ENCODE measurements at places on chromosomes 4 and X. TPM values are rescaled to one million over a fixed set of nuclear protein-coding genes. Genes with fewer than 3 reads are reported as not detected.

- no peak for DNase-seq
Measured at GRCh38 chrX:18733287-18733686, 25.8 kb downstream of the PPEF1 start.

- DNase-seq, result no peak
Measured at GRCh38 chr4:72587334-72587733, 18.3 kb upstream of the ADAMTS3 start.

GRCh38 chr4:77177199-77177598, 20.2 kb downstream of the CCNG2 start:
- peak; percentile 50 for DNase-seq

Gene PWWP3B
- 2.9 TPM for polyA plus RNA-seq

Gene GPR173
- 10.5 TPM for polyA plus RNA-seq

Gene ADH1A
- 0.11 TPM for polyA plus RNA-seq

GRCh38 chr4:41339812-41340809, 83.4 kb downstream of the UCHL1 start:
- DNase-seq, result no peak

DNA sequence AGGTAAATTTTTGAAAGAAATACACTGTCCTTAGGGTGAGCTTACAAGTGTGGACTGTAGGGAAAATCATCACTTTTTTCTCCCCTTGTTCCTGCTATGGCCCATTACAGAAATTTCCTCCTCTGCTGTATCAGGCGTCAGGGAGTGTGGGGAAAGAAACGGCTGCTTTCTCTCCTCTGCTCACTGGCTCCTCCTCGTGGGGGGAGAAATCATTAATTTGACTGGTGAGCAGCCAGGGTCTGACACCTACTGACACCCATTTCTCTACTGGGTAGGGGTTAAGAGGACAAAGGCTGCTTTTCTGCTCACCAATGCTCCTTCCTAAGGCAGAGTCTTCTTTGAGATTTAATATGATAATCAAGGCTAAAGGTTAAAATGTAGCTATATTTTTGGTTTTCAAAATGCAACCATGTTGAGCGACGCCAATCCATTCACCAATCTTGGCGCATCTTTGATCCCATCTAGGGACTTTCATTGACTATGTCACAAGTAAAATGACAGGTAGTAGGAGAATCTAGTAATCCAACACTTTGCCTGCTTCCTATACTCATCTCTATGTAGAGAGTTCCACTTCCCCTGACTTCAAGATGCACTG, 25.1 kb downstream of the SETD7 start:
- DNase-seq, result no peak

Gene MAP3K15
- 5.1 TPM for polyA plus RNA-seq

- DNase-seq, result no peak
Measured at GRCh38 chr4:184636144-184636543, 13.1 kb downstream of the CASP3 start.

GRCh38 chr4:83449009-83449408, 6.6 kb downstream of the HELQ start:
- DNase-seq, result no peak

GRCh38 chr4:6416518-6417286, 55.7 kb downstream of the PPP2R2C start:
- DNase-seq, result no peak

- DNase-seq, result no peak
Measured at GRCh38 chrX:14032406-14032805, 2.7 kb upstream of the GEMIN8 start.

Gene DIPK2B
- polyA plus RNA-seq, result 9.8 TPM

DNA sequence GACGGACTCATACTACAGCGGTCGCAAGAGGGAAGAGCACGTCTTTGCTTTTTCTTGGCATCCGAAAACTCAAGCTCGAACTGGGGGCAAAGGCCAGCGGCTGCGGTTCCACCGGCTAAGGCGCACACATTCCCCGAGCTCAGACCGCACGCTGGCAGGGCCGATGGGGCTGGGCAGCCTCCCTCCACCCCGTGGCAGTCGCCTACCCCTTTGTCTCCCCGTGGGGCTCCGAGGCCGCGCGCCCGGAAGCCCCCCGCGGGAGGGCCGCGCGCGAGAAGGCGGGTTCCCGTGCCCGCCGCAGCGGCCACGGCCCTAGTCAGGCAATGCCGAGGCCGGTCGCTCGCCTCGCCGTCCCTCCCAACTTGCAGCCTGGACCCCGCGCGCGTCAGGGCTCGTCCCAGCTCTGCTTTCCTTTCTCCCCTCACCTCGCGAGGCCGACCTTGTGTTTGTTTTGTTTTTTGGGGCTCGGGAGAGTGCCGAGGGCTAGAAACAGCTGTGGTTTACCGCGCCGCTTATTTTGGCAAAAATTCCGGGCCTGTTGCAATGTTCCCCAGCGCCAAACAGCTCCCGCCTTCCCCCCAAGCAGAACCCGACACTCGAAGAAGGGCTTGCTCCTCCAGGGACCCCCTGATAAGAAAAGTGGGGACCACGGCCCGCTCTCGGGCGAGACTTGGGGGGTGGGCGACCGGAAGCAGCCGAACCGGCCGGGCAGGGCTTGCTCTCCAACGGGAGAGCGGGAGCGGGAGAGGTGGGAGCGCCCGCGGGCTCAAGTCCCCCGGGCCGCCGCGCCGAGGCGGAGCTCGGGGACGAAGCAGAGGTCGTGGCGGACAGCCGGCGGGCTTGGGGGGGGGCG, 561 bp upstream of the N4BP2 start:
- peak; percentile 57 for DNase-seq

Gene EPHA5
- polyA plus RNA-seq, result 0.38 TPM

DNA sequence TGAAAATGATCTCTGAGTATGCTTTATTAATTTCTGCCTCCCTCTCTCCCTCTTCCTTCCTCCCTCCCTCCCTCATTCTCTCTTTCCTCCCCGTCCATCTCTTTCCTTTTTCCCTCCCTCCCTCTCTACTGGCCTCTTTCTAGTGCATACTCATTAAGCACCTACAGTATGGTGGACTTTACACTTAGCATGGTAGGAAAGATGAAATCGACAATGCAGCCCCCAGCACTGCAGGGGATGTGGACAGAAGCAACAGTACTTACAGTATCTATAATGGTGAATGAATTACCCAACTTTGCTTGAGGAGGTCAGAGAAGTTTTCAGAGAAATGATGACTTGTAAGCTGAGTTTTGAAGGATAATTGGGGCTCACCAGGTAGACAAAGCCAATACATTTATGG, 143.8 kb upstream of the RPS6KA3 start:
- DNase-seq, result no peak

- DNase-seq, result no peak
Measured at GRCh38 chrX:109472939-109473735, 8.7 kb downstream of the GUCY2F start.

Gene PSAPL1
- polyA plus RNA-seq, result not detected

Gene ERVMER34-1
- polyA plus RNA-seq, result 3.9 TPM
